ENCODE measurements at places on chromosomes 1 and 21.

DNA sequence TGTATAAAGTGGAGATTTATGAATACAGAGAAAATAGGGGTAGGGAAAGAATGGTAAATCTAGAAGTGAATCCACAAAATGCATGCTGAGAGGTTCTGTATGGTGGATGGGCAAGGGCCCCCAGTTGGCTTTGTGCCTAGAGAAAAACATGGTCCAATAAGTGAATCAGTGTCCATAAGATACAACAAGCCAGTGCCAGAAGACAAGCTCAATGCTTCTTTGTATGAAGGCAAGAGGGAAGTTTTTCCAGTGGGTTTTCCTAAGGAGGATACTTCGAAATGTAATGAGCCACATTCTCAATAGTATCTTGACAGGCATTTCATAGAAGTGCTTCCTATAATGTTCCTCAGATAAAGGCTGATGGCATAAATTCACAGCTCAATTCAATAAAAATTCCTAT, 169.4 kb upstream of the HMCN1 start:
- no peak for DNase-seq

- no peak for DNase-seq
Observed at GRCh38 chr1:170511038-170511437, 20.9 kb upstream of the GORAB start.

DNA sequence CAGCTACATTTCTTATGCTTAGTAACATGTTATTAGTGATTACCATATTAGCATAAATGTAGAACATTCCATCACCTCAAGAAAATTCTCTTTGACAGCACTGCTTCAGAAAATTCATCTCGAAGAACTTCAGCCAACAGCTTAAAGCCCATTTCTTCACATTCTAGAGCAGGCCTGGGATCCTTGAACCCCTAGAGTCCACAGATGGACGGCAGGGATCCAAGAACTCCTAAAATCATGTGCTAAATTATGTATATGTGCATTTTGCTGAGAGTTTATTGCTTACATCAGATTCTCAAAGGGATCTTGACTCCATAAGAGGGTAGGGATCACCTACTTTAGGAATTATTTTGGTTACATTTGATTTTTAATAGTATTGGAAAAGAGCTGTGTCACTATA, 76.2 kb upstream of the TEKT2 start:
- no peak for DNase-seq

- no peak for DNase-seq
Observed at GRCh38 chr1:53733447-53733931, 5.5 kb downstream of the GLIS1 start.

- no peak for DNase-seq
Observed at GRCh38 chr21:41580758-41581554, 73.0 kb upstream of the TMPRSS2 start.

DNA sequence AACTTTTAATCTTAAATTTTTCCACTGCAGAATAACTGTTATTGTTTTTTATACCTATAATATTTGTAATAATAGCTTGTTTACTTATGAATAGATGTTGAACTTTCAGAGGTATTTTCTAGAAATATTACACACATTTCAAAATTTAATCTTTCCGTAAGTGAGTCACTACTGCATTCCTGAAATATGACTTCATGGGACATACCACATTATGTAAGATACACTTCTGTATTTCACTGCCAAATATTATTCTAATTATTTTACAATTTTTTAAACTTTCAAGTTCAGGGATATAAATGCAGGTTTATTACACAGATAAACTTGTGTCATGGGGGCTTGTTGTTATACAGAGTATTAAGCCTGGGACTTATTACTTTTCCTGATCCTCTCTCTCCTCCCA, 2220.5 kb downstream of the NCAM2 start:
- DNase-seq, result no peak

DNA sequence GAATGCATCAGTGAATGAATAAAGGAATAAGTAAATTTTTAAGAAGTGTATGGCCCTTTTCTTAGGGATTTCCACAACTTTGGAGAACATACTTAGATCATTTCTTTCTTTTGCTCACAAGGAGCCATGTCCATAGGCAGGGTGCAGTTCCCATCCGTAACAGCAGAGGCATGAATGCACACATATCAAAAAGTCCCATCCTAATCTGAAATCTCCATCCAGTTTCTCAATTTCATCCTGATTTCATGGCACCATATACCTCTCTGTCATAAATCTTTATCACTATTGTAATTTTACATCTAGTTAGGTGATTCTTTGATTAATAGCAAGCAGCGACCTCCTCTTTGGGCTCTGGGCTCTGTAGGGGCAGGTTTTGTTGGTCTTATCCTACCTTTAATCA, 359.2 kb downstream of the RRAGC start:
- no peak for DNase-seq

- no peak for DNase-seq
Observed at GRCh38 chr1:71364236-71364635, 283.4 kb upstream of the ZRANB2 start.

DNA sequence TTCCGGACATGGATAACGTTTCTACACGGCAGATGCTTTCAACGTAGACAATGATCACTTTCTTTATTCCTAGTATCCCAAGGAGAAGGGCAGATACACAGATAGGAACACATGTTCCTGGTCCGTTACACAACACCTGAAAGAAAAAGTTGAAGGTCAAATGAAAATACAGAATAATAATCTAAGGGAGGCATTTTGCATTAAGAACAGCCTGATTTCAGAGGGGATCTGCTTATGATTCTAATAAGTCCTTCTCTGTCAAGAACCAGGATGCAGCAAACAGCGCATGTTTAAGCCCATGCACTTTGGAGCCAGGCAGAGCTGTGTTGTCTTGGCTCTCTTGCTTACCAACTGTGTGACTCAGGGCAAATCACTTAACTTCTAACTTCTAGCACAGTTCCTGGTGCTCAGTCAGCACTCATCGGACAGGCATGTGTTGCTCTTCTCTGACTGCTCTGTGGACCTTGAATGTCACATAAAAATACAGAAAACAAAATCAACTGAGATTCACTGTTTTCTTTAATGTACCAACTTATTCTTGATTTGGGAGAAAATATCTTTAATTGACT, 56.3 kb upstream of the CNN3 start:
- peak; percentile 76 for DNase-seq

DNA sequence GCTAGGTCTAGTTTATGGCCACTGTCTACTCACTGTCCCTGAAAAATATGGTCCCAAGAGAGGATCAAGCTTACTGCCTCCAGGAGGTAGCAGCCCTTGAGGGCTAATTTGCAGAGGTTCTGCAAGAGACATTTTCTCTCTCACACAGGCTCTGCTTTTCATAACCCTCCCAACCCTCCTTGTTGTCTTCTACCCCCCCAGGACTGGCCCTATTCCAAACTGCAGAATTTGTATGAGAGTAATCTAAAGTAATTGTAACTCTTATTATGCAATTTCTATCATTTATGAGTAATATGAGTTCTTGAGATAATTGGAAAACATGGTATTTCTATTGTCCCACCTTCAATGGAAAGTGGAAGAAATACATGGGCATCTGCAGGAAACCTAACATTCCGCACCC, 70.4 kb upstream of the CD55 start:
- no peak for DNase-seq

DNA sequence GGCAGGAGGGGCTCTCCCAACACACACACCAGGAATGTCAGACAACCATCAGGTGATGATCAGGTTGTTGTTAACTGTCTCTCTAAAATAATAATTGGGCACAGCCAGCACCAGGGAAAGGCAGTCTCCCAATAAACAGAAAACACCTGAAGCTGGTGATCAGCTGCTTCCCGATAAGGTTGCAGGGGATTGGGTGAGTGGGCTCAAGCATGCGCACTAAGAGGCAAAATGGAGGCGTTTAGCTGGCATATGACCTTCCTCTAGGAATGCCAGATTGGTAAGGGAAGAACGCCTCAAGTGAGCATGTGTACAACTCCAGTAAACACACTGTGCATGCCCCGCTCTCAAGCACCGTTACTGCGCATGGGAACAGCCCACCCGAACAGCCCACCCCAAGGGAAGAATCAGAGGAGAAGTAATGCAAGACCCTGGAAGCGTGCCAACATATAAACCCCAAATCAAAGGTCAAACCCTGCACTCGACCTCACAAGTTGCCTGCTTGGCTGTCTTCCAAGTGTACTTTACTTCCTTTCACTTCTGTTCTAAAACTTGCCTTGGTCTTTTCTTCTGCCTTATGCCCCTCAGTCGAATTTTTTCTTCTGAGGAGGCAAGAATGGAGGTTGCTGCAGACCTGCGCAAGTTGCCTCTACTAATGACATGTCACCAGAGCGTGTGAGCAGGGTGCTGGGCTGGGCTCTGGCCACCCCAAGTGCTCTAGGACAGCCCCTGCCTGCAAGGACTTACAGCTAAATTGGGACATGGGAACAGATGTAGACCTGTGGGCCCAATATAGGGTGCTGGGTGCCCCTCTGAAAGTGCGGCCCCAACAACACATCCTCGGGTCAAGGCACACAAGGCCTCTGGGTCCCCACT, 200.8 kb downstream of the RHOU start:
- no peak for DNase-seq

DNA sequence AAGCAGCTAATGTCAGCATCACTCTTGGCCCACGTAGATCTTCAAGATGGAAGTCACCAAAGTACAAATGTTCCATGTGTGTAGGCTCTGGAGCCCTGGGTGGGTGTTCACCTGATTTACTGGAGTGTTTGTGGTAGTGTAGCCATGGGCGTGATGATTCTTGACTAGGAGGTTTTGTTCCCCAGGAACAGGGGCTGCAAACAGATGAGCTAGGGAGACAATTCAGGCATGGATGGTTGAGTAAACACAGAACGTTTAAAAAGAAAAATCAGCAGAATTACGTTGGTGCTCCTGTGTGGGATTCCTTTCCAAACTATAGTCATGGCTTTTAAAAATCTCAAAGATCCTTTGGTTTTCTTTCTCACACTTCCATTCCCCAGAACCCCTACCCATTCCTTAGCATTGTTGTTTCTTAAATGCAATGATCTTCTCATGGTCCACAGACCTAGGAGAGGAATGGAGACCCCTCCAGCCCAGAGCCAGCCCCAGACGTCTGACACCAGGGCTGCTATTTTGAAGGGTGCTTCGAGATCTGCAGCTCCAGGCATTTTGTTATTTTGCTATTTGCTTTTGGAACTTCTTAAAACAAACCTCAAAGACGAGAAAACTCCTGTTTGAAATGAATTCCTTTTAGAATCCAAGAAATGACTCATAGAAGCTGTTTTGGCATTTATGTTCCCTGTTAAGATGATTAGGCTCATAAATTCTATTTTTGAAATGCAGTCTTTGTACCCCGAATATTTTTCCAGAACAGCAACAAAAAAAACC, 115.1 kb downstream of the ETS2 start:
- DNase-seq, result peak; percentile 61

GRCh38 chr1:99538618-99538956, 107.3 kb upstream of the PALMD start:
- DNase-seq, result no peak

- DNase-seq, result no peak
Observed at GRCh38 chr1:52532731-52533327, 20.1 kb downstream of the TUT4 start.

DNA sequence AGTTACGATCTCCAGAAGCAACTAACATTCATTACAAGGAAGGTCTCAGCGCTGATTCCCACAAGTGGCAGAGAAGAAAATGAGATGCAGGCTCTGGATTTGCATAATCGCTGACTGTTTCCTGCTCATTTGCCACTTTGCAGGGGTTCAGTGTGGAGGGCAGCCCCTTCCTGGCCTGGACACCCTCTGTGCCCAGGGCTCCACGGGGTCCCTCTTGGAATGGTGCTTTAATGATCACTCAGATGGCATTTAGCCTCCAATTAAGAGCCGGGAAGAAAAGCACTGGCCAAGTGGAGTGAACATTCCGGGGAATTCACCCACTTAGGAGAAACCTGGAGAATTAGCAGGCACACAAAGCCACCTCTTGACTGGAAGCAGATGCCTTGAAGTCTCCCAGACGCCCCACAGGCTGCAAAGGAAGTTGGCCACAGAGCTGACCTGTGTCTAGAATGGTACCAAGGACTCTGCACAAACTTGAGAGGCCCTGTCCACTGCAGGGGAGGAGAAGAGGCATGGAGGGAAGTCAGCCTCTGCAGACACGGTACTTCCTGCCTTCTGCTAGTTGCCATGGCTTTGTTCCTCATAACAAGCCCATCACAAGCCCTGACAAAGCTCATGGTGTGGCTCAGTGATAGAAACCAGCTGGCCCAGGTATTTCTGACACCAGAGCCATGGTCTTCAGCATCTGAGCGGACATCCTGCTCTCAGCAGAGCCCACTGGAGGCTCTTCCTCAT, 157.2 kb downstream of the KAZN start:
- DNase-seq, result no peak

DNA sequence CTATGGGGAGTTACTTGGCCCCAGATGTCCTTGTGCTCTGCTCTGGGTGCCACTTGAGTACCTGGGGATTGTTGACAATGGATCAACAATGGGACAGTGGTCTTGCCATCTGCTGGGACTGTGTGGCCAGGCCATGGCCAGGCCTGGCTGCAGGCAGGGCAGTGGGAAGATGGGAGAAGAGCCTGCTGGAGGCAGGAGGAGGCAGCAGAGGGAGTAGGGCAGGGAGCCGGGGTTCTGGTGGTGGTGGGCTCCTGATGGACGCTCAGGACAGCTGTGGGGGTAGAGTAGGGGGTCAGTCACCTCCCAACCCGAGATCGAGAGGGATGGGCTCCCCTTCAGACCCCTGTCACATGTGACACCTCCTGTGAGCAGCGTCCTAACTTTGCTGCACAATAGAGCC, 81.0 kb downstream of the ARHGEF10L start:
- no peak for DNase-seq

DNA sequence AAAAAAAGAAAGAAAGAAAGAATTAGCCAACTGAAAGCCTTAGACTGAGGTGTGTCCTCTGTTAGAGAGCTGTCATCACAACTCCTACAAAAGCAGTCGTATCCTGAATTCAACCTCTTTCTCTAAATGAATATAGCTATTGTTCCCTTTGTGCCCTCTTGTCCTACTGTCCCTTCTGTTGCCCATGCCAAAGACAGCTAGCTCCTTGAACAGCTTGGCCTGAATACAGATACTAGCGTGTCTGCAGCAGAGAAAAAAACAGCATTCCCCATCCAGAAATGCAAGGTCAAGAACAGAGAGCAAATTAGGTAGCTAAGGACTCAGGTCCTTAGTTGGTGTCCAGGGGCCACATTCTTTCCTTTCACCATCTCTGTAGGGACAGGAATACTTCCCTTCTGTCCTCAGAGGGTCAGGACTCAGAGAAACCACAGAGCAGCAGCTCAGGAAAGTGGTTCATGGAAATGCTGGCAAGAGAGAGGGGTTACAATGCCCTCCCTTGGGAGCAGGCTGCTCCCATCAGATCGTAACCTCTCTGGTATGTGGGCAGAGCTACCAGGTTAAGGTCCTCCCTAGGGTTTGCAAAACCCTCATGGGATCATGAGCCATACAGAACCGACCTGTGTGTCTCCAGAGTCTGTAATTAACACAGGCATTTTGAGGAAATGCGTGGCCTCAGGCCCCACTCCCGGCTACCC, 1.8 kb upstream of the ZBTB48 start:
- no peak for DNase-seq

- no peak for DNase-seq
Observed at GRCh38 chr1:150441121-150441520, 46.1 kb upstream of the TARS2 start.
